Pancreas (tissue), 10 donors: ENCODE measurements at places on chromosomes 4 and X.

GRCh38 chr4:19130866-19131265 is 1109.3 kb upstream of the LCORL start:
- DNase-seq, result no peak

GRCh38 chr4:136036744-136037143 is 1495.5 kb downstream of the PCDH18 start:
- no peak for DNase-seq

- peak; percentile 71 for DNase-seq
Observed at GRCh38 chrX:130393451-130394074, 8.1 kb upstream of the GPR119 start.

DNA sequence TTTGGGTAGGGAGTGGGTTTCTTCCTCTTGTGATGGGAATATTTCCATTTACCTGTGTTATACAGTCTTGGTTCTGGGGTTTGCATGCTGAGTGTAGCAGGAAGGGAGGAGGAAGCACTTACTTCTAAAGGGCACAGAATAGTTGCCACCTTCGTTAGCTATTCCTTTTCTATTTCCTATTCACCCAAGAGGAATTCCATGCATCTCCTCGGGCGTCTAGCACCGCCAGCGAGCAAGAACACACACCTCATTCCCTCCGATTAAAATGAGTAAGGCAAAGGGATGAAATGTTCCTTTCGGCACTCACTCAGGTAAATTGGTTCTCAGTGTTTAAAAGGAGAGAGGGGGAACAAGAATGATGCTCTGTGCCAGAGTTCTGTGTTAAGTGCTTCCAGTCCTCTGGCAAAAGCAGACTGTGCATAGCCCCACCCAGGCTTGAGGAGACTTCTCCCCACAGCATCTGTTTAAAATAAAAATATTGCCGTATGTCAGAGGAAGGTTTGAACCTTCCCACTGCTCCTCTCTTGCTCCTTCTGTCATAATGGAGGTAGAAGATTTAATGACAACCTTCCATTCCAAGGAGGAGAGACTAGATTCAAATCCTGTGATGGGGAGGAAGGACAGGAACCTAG is 351.4 kb downstream of the PTTG2 start:
- no peak for DNase-seq
